Effector CD4-positive, alpha-beta T cell (primary cell): ENCODE measurements at places on chromosomes 4 and X.

GRCh38 chrX:15471028-15471427, 22.1 kb downstream of the PIR start:
- peak; percentile 32 for DNase-seq

- no peak for DNase-seq
These were observed 30.0 kb upstream of the BLTP1 start for GRCh38 chr4:122122083-122122482.

- no peak for DNase-seq
These were observed 348.2 kb downstream of the KCTD8 start for GRCh38 chr4:44100456-44100855.

DNA sequence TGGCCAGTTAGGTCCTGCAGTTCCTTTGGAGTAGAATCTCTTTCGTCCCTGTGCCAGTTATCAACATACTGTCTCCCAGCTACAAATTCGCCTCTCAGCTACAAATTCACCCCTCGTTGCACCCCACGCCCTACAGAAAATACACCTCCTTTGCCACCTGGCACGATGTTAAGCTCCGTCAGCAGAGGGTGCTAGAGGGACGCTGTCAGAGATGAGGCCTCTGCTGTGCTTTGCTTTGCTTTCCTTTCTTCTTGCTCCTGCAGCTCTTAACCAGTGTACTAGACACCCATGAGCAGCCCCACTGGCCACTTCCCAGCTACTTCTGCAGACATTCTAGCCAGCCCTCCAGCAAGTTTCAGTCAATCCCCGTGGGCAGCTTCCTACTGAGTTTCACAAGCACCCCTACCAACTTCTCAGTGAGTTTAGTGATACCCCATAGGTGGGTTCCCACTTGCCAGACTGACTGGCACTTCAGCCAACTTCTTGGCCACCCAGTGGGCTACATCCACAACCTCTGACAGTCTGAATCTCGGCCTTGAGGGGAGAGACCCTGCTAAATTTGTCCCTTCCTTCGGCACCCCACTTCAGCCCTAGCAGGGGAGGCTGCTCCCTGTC, 21.8 kb downstream of the HAUS3 start:
- DNase-seq = peak; percentile 77

DNA sequence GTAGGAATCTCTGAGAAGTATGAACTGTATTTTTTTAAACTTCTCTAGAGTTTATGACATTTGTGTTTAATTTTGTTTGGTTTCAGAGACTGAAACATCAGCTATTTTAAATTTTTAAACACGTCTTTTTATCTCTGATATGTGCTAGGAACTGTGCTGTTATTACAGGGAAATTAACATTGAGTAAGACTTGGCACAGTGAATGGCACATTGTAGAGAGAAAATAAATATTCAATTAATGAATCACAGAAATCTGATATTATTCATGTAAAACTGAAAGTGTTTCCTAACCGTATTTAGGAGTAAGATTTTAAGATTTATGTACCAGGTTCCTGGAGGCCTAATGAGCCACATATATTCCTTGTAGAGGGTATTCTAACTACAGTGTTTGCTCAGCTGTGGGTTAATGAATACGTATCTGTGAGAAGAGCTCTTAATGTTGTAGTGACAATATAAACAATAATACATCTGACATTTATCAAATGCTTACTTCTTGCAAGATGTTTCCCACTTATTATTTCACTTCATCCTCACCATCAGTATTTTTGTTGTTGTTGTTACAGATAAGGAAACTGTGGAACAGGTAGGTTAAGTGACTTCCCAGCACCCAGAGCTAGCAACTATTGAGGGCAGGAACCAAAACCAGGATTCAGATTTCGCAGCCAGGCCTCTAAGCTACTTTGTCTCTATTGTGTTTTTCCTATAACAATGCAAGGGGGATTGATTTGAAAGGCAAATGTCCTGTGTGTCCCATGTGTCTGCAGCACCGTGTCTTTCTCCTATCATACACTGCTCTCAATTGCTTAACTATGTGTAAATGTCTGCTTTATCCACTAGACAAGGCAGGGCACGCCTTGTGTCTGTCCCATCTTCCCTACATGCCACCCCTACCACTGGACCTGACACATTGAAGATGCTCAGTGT, 121.1 kb upstream of the FAM9C start:
- no peak for DNase-seq

DNA sequence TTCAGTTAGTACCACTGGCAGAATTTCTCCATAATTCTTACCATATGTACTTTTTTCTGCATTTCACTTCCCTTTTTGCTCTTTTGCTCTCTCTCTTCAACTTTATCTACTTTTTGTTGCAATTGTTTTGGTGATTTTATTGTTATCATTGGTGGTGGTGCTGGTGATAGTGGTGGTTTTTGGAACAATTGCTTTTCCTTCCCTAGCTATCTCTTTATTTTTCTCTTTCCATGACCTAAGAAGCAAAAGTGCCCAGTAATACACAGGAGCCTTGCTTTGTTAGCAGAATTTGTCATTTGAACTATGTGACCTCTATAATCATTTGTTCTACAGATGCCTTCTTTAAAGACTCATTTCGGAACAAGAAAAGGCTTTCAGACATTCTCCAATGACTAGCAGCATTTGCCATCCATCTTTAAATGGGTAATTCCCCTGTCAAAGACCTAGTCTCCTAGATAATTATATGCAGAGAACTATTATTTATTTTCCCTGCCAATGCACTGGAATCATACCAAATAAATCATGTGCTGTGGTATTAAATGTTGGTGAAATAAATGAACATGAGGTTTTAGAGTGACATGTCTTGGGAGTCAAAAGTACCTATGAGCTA, 154.5 kb downstream of the GASK1B start:
- no peak for DNase-seq

- DNase-seq = no peak
These were observed 36.6 kb downstream of the MAGEE2 start for GRCh38 chrX:75748431-75748830.

DNA sequence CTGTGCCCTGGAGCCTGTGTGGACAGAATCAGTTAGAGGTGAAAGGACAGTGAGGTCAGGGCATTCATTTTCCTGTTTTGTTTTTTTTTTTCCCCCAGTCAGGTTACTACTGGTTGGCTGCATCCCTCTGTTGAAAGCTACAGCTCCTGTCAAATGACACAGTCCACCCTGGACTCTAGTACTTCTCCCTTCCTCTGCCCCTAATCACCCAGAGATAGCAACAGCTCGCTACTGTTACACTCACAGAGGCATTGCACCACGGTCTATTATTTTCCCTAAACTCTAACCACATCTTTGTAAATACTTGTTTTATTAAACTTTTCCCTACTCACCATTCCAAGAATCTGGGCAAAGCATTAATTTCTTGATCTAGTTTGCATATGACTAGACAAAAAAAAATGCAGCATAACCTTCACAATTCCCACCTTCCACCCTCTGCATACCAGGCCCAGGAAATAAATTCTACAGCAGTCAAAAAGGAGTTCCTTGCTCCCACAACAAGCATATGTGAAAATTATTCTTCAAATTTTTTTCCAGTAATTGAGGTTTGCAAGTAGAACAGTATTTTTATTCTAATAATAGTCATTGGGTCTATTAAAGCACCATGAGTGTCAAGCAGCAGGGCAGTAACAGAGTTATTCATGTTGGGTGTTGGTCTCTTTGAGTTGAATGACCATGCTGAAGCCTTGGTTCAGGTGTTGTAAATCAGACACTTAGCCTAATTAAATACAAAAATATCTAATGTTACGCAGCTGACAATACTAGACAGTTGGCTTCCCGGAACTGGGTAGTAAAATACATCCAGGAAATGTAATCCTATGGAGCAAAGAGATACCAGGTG, 329.2 kb downstream of the INPP4B start:
- DNase-seq = no peak

DNA sequence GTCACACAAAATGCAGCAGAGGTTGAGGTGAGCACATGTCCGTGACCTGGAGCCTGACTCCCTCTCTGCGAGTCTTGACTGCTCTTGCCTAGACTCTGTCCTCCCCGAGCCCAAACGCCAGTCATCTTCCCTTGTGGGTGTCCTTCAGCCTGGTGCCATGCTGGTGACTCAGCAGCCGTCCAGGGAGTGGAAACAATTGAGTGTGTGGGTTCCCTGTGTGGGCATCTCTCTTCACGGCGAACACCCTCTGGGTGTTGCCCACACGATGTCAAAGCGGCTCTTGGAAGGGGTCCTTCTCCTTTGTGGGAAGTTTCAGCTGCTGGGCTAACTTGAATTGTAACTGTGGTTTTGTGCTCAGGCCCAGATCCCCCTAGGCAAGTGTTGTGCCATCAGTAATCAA, 17.5 kb upstream of the MSANTD1 start:
- DNase-seq = no peak

DNA sequence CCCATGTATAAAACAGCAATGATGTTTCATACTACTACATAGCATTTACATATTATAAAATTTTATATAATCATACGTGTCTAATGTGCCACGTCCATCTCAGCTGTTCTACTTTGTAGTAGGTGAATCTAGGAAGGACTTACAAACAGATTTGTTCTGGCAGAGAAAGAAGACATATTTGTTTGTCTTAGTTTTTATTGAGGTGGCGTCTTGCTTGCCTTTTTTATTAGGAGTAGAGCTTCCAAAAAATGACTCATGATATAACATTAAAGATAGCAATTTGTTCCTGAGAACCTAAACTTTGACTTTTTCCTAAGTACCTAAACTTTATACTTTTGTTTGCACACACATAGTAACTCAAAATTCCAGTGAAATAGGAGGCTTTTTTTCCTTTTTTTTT, 64.6 kb downstream of the CLDN22 start:
- no peak for DNase-seq

GRCh38 chr4:150063128-150063527, 15.1 kb upstream of the DCLK2 start:
- DNase-seq = no peak

GRCh38 chr4:79235095-79235494, 90.8 kb downstream of the NAA11 start:
- DNase-seq = no peak

DNA sequence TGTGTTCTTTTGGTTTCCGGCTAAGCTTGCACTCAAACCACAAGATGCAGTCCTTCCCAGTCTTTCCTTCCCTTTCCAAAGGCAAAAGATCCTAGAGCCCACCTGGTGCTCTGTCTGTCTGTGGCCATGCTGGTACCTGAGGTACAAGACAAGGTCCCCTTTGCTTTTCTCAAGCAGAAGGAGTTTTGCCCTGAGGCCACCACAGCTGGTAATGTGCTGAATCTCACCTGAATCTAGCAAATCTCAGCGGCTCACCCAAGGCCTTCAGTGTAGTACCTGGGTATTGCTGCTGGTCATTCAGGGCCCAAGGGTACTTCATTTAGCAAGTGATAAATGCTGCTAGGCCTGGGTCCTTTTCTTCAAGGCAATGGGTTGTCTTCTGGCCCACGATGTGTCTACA, 20.5 kb upstream of the KLF8 start:
- DNase-seq = no peak
